ENCODE measurements at places on chromosomes 1 and 21.
A peak's percentile ranks its signal among the peaks of the same experiment; 100 is the strongest.

DNA sequence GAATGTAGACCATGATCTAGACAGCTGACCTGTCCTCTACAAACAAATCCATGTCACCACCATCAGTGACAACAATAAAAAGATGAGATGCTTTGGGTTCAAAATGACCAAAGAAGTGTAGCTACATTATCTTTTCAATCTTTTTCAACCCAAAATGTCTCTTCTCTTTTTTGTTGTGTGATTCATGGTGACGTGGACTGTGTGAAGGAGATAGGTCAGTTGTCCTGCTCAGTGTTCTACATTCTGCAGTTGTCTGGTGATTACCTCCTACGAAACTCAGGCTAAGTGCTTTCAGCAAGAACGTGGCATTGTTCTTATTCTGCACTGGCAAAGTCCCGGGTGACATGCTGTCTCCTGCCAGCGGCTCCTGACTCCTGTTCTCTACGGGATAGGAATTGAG is 73.1 kb downstream of the PRKAB2 start:
- DNase-seq = no peak

DNA sequence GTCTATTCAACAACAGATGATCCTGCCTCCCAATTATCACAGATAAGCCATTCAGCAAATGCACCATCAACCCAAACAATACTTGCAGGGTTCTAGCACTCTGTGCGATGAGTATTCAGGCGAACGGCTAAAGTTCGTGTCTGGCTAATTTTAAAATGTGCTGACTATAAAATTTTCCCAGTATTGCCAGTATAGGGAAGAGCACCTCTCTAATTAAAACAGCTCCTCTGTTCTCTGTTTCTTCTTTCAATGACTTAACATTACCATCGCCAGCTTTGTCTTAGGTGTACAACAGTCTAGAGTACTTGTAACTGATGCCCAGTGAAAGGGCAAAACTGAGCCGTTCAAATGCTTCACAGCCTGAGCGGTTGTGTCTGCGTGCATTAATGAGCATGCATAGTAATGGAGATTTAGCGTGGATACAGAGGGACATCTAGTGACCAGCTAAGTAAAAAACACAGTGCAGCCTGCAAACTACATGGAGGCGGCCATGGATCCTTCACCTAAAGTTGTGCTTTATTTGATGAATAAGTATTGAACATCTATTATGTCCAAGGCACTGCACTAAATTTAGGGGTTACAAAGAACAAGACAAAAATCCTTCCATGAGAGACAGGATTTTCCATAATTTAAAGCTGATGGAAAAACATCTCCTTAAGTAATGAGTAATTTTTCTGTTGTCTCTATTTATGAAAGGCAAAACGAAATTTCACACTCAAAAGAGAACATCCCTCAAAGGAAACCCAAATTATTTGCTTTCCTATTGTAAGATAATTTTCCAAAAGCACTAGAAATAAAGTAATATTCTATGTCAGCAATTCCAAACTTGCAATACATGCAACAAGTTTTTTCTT is 120.0 kb downstream of the SETD4 start:
- DNase-seq = no peak

DNA sequence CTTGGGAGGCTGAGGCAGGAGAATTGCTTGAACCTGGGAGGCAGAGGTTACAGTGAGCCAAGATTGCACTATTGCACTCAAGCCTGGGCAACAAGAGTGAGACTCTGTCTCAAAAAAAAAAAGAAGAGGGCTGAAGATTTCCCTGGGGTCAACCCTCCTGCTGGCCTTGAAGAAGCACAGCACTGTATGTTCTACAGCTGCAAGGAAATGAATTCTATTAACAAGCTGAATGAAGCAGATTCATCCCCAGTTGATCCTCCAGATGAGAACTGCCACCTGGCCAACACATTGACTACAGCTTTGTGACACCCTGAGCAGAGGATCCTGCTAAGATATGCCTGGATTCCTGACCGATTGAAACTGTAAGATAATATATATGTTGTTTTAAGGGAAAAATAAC is 129.5 kb downstream of the ADSS2 start:
- no peak for DNase-seq

GRCh38 chr1:156082309-156083091 is at the start of gene MEX3A:
Gene MEX3A (minus strand): TSS chr1:156082465. CDS start chr1:156081998, 467 bp downstream.
- DNase-seq = peak; percentile 86

GRCh38 chr1:111956155-111956771 is 33.2 kb downstream of the KCND3 start:
- no peak for DNase-seq

GRCh38 chr1:40038697-40039096 is 1.8 kb upstream of the CAP1 start:
- DNase-seq = no peak

GRCh38 chr1:160489513-160490261 is 33.4 kb downstream of the SLAMF6 start:
- DNase-seq = peak; percentile 1

DNA sequence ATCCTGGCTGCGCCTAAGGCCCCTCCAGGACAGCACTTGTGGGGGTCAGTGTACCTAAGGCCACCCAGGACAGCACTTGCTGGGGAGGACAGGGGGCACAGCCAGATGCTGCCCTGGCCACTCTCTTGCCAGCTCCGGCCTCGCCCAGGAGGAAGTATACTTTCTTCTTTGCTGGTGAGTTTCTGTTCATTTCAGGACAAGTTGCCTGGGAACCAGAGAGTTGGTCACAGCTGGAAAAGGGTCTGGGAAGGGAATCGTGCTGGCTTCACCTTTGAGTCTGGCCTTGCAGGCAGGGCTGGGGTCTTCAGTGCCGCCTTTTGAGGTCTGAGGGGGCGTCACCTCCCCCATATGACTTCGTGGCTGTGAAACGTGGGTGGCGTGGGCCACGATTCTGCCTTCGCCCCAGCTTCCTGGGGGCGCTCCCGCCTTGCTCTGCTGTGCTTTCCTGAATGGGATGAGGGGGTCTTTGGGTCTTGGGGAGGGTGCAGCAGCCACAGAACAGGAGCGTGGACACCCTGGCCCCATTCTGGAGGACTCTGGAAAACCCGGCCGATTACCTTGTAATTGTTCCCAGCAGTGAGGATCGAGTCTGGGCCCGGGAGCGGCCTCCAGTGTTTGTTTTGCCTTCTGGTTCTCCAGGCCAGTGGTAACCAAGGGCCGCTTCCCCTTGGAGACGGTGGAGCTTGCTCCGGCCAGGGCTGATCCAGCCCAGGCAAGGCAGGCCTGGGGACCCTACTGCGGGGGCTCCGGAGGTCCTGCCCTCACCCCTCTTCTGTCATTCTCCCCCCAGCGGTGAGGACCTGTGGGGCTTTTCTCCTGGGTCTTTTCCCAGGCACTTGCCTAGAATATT is 45.9 kb downstream of the SPSB1 start:
- no peak for DNase-seq

DNA sequence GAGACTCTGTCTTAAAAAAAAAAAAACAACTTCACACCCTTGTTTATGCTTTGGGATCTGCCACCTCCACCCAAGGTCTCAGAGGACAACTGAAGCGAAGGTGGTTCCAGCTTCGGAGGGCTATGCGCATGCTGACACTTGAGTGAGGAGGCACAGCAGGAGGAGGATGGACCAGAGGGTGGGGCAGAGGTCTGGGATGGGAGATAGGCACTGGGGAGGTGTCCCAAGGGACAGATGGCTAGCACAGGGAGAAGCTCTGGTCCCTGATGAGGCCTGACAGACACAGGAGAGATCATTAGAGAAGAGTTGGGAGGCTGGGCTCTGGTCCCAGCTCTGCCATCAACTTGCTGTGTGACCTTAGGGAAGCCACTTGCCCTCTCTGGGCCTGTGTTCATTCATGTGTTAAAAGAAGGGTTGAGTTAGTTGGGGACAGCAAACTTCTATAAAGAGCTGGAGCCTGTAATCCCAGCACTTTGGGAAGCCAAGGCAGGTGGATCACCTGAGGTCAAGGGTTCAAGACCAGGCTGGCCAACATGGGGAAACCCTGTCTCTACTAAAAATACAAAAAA is 16.8 kb downstream of the E2F2 start:
- DNase-seq = no peak

DNA sequence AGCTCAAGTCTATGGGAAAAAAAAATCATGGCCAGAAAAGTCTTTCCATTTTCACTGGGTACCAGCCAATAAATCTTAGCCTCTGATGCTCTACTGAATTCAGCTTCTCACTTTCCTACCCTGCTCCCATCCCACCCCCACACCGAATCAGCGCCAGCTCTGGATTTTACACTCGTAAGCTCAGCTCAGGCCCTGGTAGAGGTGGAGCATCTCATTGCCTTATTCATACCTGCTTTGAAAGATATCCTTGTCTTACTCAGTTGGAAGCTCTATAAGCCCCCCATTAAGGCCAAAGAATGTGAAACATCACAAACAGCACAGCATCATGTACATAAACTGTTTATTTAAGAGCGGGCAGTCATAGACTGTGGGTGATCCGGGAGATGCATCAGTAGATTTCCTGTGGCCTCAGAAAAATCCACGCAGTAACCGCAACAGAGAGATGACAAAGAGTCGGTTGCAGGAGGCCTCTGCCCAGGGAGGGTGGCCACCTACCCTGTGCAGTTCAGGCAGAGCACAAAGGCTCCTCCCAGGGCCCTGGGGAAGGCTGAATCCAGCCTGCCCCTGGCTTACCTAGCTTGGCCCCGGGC is 36.4 kb upstream of the ETS2 start:
- no peak for DNase-seq

DNA sequence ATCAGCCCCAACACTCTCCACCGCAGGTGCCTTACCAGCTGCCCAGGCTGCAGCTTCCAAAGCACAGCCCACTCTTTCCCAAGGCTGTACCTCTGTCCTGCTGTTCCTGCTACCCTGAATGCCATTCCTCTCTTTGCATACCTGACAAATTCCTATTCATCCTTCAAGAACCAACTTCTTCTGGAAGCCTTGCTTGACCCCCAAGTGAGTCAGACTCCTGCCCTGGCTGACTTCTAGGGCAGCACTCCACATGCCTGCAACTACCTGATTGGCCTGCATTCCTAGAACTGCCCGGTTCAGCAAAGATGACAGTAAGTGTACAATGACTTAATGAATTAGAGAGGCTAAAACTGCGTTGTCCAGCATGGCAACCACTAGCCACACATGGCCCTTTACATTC is 20.8 kb upstream of the PDZK1IP1 start:
- DNase-seq = no peak

DNA sequence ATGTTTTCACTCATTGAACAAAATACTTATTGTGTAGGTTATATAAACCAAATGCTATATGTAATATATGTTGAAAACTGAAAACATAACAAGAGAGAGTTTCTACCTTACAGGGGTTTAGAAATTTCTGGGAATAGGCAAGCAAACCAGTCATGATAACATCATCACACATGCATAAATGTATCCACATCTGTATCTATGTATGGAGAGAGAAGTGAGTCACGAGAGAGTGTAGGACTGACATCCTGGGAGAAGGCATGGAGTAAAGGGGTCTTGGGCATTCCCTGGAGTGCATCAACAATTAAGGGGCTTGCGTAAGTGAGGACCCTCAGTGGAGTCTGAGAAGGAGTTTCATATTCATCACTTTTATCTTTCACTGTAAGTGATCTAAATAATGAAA is 65.5 kb downstream of the PCNX2 start:
- DNase-seq = no peak

DNA sequence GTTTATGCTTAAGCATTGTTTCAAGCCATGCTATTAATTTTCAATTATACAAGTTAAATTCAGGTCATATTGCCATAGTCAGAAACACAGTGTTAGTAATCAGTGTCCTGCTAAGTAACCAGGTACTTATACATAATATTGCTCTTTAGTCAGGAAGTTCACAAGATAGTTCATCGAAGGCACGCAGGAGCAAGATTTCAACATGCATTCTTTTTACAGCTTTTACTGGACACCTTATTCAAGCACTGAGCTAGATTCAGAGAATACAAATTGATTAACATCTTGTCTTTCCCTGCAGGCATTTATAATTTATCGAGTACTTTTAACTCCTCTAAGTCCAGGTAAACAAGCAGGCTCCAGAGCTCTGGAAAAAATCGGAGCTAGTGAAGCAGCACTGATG is 202.3 kb upstream of the BRINP3 start:
- DNase-seq = no peak

- DNase-seq = no peak
These were observed 118.4 kb upstream of the NR5A2 start for GRCh38 chr1:199909137-199909536.

GRCh38 chr1:160755461-160755860 is 16.4 kb downstream of the SLAMF7 start:
- no peak for DNase-seq

DNA sequence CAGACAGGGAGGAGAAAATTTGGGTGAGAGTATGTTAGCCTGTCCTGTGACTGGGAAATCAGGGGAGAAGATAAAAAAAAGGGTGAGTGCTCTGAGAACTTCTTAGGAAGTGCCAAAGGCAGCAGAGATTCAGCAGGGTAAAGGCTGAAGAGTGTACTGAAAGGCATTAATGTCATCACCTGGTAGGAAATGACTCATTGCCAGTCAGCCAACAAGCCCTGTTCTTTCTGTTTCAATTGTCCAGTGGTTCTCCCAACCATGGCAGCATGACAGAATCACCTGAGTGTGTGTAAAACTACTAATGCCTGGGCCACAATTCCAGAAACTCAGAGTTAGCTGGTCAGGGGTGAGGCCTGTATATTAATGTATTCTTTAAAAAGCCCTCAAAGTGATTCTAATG is 83.5 kb downstream of the INTS7 start:
- DNase-seq = no peak

- no peak for DNase-seq
These were observed 64.4 kb downstream of the GADD45A start for GRCh38 chr1:67749263-67749843.

DNA sequence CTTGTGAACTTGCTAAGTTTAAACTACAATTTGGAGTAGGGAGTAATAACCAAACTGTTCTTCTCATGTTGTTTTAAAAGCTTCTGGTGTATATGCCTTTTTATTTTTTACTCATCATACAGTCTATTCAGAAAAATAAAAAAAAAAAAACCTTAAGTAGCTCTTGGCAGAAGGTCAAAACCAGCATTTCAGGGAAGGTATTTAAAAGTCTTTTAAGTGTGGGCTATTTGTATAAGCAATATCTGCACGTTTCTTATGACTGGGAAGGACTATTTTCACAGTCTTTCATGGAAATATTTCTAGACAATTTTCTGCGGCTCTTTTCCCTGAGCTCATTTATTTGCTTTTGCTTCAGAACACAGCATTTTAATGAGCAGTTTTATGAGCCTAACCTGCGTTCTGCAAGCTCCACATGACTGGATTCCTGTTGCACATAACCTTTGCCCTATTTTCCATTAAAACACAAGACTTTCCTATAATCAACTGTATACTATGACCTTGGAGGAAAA is 60.9 kb upstream of the C1orf105 start:
- DNase-seq = no peak

DNA sequence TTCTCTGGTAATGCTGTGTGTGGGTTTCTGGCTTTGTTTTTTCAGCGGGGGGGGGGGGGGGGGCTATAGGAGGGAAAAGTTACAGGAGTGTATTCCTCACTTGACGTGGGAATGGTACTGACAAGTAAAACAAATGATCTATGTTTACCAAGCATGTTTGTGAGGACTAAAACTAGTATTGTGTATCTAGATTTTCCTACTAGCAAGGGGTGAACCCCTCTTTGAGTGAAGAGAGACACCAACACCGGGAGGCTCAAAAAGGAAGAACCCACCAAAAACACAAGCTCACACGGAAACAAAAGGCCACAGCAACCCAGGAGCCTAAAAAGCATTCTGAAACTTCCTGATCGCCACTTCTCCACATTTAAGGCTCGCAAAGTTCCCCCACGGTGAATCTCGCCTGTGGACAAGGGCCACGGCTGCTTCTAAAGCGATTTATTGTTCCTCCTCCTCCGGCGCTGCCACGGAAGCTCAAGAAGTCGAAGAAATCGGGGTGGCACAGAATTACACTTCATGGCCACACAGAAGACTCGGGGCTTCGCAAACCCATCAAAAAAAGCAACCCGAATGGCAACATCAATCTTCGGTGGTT is 703 bp downstream of the PUM1 start:
- DNase-seq = no peak

GRCh38 chr1:65946376-65946775 is 153.7 kb downstream of the PDE4B start:
- DNase-seq = no peak
